ENCODE measurements at places on chromosomes 4 and X. TPM values are rescaled to one million over a fixed set of nuclear protein-coding genes. Genes with fewer than 3 reads are reported as not detected.

Gene SRPX2
- total RNA-seq = 115 TPM

Gene ACTRT1
- not detected for total RNA-seq

Gene GC
- total RNA-seq = not detected

Gene HHIP
- total RNA-seq = 27.4 TPM

Gene HSFX4
- total RNA-seq = not detected

Gene PLA2G12A
- total RNA-seq = 15.1 TPM

Measured in cardiac atrium fibroblast (primary cell).